ENCODE measurements at places on chromosomes 11 and 22.
A peak's percentile ranks its signal among the peaks of the same experiment; 100 is the strongest.

GRCh38 chr11:611001-611996 lies 4.5 kb downstream of the IRF7 start:
- DNase-seq: no peak

DNA sequence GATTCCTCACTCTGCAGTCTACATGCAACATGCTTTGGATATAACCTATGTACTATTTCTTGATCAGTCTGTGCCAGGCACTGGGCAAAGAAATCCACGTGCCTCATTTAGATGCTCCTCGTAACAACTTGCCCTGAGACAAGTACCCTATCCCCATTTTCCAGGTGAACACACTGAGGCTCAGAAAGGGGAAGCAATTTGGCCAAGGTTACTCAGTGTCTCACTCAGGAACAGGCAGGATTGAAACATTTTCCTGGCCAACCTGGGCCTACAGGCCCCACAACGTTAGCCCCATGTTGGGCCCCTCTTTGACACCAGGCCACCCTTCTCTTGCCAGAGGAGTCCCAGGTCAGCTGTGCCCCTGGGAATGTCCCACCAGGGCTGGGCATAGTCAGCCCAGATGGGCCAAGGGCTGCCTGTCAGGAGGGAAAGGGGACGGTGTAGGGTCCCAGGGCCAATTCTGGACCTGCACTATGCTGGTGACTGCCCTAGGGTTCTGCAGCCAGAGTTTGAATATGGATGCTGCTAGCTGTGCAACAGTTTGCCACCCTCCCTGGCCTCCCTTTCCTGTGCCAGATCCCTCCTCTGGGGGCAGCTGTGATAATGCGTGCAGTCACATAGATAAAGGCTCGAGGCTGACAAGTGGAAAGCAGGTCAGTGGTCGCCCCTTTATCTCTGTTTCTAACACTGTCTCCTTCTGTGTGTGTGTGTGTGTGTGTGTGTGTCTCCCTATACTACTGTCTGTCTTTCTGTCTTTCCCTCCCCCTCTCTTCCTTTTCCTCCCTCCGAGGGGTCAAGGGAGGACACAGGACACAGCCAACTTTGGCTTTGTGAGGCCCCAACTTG lies 10.4 kb upstream of the EMID1 start:
- no peak for DNase-seq

- no peak for DNase-seq
Observed at GRCh38 chr11:65764434-65764833, 16.3 kb downstream of the AP5B1 start.

GRCh38 chr22:22032906-22033802 lies 50.6 kb upstream of the TOP3B start:
- DNase-seq: no peak

GRCh38 chr11:96267496-96268032 lies 75.4 kb downstream of the MAML2 start:
- DNase-seq: no peak

GRCh38 chr11:124050748-124051147 lies 9.6 kb upstream of the OR10G7 start:
- DNase-seq: no peak

GRCh38 chr22:28600546-28601143 lies 79.0 kb downstream of the TTC28 start:
- no peak for DNase-seq

- peak; percentile 51 for DNase-seq
Observed at GRCh38 chr22:31977141-31977841, 33.0 kb downstream of the YWHAH start.

DNA sequence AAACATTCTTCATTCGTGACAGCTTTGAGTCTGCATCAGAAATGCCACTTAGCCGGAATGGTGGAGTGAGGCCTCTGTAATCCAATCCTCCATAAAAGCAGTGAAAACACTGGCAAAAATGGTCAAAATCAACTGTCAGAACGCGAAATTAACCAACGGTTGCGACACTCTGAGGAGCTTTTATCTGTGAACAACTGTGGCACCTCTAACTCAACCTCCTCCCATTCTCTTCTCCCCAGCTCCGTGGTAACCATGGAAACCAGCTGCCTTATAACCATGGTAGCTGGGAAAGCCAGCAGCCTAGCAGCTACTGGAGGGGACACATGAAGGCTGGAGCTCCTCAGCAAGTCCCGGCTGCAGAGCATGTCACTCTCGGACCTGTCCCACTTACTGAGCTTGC lies 20.3 kb downstream of the AP2A2 start:
- no peak for DNase-seq

GRCh38 chr11:38791346-38791961 lies 2193.4 kb upstream of the RAG2 start:
- DNase-seq: no peak

DNA sequence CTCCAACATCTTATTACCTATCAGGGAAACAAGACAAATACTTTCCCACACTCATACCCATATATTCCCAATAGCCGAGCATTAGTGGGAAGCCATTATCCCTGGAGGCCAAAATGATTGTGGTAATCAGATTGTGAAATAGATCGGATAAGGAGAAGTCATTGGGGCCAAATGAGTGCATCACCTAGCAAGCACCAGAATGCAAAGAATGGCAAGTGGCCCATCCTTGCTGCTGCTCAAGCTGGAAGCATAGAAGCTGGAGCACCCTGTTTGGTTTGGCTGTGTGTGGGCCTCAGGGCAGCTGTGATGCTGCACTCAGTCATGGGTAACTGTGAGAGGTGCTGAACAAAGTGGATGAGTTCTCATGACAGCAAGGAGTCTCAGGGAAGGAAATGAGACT lies 18.7 kb upstream of the DBX1 start:
- DNase-seq: no peak

DNA sequence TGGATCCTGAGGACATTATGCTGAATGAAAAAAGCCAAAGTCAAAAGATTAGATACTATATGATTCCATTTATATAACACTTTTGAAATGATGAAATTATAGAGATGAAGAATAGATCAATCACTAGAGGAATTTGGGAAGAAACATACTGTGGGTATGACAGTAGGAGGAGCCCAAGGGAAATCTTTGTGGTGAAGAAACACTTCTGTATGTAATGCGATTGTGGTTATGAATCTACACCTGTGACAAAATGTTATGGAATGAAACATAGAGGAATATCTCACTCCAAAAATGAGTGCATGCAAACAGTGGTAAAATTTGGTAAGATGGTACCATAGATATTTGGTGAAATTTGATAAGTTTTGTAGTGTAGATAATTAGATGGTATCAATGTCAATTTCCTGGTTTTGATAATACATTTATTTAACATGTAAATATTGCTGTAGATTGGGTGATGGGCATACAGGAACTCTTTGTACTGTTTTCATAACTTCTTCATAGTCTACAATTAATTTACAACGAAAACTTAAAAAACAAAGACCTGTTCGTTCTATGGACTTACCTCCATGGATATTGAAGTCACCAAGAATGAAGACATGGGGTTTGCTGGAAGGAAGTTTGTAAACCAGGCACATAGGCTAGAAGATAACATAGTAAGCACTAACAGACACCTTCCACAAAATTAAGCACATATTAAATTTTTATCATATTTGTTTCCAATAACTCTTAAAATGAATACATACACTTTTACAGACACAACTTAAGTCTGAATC lies 11.5 kb downstream of the MRGPRX1 start:
- no peak for DNase-seq

DNA sequence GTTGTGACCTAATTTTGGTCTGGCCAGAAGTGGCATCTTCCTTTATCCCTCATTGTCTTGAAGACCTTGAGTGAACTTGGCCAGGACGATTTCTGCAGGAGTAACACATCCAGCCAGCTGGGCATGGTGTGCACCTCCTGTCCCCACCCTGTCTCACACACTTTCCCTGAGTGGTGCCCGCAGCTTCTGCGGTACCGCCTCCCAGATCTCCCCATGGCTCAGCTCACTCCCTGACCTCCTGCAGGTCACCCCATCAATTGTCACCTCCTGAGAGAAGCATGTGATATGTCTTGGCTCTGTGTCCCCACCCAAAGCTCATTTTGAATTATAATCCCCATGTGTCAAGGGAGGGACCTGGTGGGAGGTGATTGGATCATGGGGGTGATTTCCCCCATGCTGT lies 50.2 kb upstream of the TP53I11 start:
- DNase-seq: no peak

- DNase-seq: no peak
Observed at GRCh38 chr11:8812438-8812837, 98.6 kb upstream of the AKIP1 start.

GRCh38 chr11:8249482-8249881 lies 14.2 kb downstream of the LMO1 start:
- no peak for DNase-seq

GRCh38 chr11:114876234-114876633 lies 197.9 kb downstream of the NXPE2 start:
- DNase-seq: no peak

DNA sequence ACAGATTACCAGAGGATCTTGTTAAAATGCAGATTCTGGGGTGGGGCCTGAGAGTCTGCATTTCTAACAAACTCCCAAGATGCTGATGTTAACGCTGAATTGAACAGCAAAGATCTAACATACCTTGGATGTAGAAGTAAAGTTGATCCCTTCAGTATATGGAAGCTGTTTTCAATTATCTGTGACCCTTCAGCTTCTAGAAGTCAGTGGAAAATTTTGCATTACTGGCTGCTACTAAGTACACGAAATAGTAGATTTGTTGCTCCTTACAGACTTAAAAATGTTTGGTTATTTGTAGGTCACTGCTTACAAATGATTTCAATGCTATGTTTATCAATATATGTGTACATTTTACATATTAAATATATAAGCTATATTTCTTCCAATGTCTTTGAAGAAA lies 107.4 kb downstream of the ARHGAP42 start:
- no peak for DNase-seq

DNA sequence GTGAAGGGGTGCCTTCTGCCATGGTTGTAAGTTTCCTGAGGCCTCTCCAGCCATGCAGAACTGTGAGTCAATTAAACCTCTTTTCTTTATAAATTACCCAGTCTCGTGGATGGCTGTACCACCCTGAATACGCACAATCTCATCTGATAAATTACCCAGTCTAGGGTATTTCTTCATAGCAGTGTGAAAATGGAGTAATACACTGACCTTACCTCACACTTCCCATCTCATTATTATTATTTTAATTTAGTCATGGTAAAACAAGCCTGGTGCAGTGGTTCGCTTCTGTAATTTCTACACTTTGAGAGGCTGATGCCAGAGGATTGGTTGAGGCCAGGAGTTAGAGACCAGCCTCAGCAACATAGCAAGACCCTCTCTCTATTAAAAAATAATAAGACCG lies 30.5 kb upstream of the CYB5R3 start:
- no peak for DNase-seq

DNA sequence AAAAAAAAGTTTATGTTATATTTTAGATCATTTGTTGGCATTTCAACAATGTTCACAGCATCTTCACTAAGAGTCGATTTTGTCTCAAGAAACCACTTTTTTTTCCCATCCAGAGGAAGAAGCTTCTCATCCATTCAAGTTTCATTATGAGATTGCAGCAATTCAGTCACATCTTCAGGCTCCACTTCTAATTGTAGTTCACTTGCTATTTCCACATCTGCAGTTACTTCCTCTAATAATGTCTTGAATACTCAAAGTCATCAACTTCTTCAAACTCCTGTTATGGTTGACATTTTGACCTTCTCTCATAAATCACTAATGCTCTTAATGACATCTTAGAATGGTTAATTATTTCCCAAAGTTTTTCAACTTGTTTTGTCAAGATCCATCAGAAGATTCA lies 61.3 kb upstream of the CHORDC1 start:
- no peak for DNase-seq

GRCh38 chr22:36925388-36926290 lies 12.2 kb downstream of the CSF2RB start:
- DNase-seq: no peak

- DNase-seq: no peak
Observed at GRCh38 chr11:32874132-32874531, 18.5 kb upstream of the QSER1 start.

DNA sequence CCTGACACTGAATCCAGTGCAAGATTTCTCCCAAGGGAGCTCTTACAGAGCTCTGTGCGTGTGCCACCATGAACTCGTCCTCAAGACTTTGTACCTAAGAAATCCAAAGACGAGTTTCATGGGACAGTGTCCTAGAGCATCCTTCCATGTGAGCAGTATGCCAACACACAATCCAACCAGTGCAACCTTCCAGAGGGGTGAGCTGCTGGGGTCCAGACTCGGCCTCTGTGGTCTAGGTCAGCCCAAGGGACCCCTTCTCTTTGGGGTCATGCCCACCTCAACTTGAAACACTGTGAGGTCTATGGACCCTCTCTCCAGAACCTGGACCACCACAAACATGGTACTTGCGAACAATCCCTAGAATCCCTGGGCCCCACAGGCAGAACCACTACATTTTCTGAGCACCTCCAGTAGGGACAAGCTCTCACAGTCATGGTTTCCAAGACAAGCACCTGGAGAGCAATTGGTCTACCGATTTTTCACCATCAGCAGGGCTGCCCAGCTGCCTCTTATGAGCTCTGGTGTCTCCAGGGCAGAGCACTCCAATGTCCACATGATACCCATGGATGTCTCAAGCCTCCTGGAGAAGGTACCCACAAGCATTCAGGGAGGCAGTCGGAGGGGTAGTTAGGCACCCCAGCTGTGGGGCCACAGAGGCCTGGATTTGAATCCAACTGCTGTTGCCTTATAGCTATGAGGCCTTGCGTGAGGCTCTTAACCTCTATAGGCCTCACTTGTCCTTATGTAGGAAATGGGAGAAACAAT lies 7.7 kb downstream of the CHST1 start:
- no peak for DNase-seq

DNA sequence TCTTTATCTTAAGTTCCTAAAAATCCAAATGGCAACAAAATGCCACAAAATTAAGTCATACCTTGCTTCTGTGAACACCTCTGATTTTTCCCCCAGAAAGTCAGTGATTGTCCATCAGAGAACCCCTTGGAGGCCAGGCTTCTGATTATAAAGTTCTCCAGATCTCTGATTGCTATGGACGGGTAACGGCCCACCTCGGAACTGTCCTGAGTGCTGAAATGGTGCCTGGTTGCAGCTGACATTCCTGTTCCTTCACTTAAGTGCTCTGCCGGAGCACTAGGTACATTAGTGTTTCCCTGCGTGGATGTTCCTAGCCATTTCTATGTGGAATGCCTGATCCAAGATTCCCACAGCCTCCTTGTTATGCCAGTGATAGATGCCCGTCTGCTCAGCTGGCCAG lies 85.0 kb downstream of the CHST1 start:
- DNase-seq: no peak

DNA sequence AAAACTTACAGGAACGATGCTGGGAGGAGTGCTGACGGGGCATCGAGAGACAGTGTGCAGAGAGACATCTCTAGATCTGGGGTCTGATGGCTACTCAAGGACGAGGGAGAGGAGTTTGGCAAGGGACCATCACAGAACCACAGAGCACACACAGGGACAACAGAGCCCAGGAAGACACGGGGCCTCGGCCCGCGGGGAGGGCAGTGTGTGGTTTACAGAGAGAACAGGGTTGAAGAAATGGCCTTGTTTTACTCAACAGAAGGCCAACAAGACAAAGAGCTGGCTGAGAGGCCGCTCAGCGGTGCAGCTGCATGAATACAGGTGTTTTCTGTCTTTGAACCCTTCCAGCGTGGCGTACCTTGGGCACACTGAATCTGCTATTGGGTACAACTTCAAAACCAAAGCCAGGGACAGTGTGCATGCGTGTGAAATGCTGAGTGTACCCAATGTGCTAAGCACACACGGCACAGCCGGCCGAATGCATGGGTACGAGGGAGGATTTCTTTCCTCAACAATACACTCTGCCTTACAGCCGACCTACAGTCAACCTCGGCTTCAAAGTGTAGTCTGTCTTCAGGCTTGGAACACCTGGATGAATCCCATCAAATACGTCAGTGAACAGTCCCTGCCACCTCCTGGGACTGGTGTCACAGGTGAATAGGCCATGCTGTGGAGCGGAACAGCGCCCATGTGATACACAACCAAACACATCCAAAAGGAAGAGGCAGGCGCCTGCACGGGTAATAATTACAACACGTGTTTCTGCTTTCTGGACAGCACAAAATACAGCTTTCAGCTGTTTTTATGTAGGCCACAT lies 20.7 kb upstream of the BID start:
- DNase-seq: no peak

All from activated CD4-positive, CD25-positive, alpha-beta regulatory T cell (primary cell).